AG08396 (cell line): ENCODE measurements at places on chromosomes 16 and 17.

DNA sequence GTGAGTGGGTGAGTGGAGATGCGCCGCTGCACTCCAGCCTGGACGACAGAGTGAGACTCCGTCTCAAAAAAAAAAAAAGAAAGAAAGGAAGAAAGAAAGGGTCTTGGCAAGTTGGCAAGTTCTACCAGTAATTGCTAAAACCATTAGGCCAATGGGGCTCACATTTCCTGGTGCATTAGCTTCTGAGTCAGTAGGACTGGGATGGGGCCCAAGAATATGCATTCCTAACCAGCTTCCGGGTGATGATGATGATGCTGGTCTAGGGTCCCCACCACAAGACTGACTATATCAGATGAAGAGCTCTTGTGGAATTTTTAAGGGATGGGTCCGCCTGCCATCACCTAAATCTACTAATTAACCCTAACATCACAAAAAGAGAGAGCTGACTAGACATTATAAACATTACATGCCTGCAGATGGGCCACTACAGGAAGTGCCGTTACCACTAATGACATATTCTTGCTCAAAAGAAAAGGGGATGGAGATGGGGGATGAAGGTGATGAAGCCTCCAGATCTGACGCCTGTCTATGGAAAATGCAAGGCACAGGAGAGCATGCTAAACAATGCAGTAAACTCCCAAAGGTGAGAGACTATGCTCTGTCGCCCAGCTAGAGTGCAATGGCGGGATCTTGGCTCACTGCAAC lies 13.1 kb downstream of the MYH11 start:
- DNase-seq = peak; percentile 35

GRCh38 chr17:29929533-29930408 lies at the start of gene SSH2:
TSS of gene SSH2 (minus strand) at chr17:29930228. CDS start at chr17:29930000, 228 bp downstream.
- DNase-seq = peak; percentile 90

DNA sequence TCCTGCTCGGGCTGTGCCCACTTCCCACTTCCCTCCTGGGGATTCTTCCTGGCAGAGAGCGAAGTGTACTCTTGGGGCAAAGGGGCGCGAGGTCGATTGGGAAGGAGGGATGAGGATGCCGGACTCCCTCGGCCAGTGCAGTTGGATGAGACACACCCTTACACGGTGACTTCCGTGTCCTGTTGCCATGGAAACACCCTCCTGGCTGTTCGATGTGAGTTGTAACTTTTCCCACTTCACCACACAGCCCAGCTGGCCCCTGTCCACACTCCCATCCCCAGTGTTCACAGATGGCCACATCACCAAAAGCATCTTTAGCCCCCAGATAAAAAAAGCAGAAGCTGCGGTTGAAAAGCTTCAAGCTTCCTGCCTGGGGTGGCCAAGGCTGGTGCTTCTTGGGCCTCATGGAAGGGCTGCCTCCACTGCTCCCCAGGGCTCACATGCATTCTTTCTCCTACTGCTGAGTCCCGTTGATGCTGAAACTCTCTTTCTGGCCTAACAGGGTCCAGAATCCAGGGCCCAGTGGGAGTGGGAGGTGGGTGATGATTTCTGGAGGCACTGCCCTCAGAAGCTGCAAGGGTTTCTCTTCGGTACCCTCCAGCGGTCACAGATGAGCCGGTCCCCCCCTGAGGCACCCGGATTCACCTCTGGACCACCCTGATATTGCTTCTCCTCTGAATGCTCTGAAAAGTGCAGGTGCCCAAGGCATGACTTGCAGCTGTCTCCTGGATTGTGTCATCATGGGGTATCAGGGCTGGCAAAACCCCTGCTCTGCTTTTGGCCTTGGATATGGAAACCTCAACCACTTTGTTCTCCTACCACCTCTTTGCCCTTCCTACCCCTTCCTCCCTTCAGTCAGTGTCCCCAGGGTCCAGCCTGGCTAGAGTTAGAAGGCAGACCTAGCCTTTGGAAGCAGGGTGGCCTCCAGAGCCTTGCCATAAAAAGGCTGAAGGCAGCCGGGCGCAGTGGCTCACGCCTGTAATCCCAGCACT lies 2.2 kb upstream of the TRAF4 start:
- no peak for DNase-seq

DNA sequence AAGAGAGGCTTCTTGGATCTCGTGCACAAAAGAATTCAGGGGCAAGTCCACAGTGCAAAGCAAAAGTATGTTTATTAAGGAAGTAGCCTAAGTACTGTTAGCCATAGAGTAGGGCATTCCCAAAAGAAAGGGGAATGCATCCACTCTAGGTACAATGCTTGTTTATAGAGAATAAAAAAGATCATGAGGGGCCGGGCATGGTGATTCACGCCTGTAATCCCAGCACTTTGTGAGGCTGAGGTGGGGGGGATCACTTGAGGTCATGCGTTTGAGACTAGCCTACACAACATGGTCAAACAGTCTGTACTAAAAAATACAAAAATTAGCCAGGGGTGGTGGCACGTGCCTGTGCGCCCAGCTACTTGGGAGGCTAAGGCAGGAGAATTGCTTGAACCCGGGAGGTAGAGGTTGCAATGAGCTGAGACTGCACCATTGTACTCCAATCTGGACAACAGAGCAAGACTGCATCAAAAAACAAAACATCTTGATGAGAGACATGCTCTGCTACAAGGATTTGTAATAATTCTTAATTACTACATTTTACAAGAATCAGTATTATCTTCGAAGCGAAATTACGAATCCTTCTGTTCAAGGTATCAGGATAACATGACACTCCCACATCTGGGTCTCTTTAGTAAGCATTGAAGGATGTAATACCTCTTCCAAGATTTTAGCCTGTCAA lies 191.6 kb downstream of the CPPED1 start:
- DNase-seq = no peak

- no peak for DNase-seq
Observed at GRCh38 chr17:65698381-65699061, 137.1 kb upstream of the AXIN2 start.

DNA sequence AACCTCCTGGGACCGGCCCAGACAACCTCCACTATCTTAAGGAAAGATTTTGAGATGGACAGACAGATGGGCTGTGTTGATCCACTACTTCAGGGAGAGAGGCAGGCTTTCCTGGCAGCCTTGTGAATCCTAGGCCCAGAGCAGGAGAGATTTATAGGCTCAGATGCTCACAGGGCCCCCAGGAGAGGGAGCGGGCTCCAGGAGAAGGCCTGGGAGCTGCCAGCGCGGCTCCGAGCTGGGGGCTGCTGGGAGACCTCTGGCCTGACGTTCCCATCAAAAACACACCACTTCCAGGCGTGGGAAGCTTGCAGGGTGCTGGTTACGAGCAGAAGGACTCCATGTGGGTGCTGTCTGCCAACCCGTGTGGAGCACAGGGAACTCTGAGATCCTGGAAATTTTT lies 53.2 kb downstream of the MYH11 start:
- DNase-seq = no peak

DNA sequence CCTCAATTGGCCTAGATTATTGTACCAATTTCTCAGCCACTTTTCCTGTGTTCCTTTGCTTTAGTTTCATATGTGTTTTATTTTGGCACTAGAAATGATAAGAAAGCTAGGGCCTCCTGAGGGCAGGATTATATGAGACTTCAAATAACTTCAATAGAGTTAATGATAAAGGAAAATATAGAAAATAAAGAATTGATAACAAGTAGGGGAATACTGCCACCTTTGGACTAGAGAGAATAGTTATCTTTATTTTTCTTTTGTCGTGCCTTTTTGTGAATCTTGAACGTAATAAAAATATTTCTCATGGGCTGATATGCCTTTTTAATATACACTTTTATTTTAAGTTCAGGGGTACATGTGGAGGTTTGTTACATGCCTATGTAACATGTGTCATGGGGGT lies 29.3 kb upstream of the RBL2 start:
- DNase-seq = no peak

GRCh38 chr17:78789149-78789662 lies 7.1 kb upstream of the CYTH1 start:
- no peak for DNase-seq

- DNase-seq = no peak
Observed at GRCh38 chr17:77217566-77217965, 76.8 kb downstream of the SEC14L1 start.

GRCh38 chr16:82470016-82470415 lies 156.8 kb upstream of the CDH13 start:
- no peak for DNase-seq

DNA sequence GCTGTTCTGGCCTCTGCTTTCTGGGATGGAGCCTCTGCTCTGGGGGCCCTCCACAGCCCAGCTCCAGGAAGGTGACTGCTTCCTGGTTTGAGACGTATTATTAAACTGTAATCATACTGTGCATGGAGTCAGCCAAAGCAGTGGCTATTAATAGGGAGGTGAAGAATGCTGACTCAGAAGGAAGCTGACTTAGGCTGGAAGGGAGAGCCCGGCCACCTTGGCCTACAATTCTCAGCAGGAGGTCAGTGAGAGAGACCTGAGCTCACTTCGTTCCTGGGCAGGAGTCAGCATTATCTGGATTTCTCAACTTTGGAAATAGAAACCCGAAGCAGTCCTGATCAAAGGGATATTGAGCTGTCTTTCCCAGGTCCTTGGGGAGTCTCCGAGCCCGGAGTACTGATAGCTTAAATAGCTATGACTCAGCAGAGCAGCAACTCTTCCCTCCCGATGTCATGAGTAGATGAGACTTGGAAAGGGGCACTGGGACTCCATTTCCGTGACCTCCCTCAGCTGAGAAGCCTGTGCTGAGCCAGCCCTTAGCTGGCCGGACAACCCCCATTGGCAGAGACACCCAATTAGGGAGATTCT lies 91.8 kb downstream of the YPEL2 start:
- no peak for DNase-seq

DNA sequence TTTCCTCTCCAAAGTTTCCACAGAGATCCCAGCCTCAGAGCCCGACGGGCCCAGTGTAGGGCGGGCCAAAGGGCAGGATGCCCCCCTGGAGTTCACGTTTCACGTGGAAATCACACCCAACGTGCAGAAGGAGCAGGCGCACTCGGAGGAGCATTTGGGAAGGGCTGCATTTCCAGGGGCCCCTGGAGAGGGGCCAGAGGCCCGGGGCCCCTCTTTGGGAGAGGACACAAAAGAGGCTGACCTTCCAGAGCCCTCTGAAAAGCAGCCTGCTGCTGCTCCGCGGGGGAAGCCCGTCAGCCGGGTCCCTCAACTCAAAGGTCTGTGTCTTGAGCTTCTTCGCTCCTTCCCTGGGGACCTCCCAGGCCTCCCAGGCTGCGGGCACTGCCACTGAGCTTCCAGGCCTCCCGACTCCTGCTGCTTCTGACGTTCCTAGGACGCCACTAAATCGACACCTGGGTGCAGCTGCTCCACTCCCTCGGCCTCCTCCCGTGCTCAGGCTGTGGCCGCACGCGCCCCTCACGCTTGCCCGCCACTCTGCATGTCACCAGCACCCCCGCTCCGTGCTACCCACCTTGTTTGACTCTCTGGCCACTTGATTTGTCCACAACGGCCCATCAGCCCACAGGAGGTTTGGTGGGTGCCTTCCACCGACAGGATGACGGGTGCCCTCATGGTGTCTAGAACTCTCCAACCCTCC lies 15.3 kb upstream of the STH start:
- DNase-seq = no peak

- DNase-seq = no peak
Observed at GRCh38 chr17:67830440-67830839, 5.1 kb downstream of the BPTF start.

DNA sequence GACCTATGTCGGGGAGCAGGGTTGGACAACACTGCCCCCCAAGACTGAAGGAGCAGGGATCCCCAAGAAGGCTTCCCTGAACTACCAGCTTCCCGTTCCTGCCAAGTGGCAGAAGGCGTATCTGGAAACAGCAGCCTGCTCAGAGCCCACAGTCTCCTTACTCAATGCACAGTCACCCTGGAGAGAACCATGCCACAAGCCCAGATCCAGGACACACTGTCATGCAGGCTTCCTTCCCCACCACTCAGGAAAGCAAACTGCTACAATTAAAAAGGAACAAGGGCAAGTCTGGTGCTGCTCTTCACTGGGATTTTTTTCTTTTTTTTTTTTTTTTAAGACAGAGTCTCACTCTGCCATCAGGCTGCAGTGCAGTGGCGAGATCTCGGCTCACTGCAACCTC lies 8.2 kb downstream of the WDR45B start:
- no peak for DNase-seq

- DNase-seq = no peak
Observed at GRCh38 chr17:35147375-35147905, at the start of gene UNC45B. TSS of gene UNC45B (plus strand) at chr17:35147817. CDS start at chr17:35148264, 447 bp downstream.

- DNase-seq = no peak
Observed at GRCh38 chr17:61538480-61538879, 52.5 kb downstream of the NACA2 start.

GRCh38 chr17:33983824-33984574 lies 271.1 kb upstream of the CCL2 start:
- no peak for DNase-seq

GRCh38 chr16:82298472-82298871 lies 128.4 kb upstream of the MPHOSPH6 start:
- no peak for DNase-seq

- peak; percentile 16 for DNase-seq
Observed at GRCh38 chr17:9465210-9465921, 110.3 kb downstream of the STX8 start.

DNA sequence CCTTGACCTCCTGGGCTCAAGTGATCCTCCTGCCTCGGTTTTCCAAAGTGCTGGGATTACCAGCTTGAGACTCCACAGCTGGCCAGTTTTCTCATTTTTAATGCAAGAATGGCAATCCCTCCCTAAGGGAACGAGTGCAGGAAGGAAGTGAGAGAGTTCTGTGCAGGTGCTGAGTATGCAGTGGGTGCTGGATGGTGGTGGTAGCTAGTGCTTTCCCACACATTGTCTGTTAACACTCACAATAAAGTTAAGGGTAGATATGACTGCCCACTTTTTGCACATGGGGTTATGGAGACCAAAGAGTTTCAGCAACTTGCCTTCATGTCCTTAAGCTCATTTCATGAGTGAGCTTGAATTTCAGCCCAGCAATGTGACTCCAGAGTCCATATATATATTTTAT lies 18.5 kb downstream of the RGS9 start:
- no peak for DNase-seq

GRCh38 chr16:35187665-35188225 lies 1728.3 kb downstream of the TP53TG3F start:
- no peak for DNase-seq

DNA sequence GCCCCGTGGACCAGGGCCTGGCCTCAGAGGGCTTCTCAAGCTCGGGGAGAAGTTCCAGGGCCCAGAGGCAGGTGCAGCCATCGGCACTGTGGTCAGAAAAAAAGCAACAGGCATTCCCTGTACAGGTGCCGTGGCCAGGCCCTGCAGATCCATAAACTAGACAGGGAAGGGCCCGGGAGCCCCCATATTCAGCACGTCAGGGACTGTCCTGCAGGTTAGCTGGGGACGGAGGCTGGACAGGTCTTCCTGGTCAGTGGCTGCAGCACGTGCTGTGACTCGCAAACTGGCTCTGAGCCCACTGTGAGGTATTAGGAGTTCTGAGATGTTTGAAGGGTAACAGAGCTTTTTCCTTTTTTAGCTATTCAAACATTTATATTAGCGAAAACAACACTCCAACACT lies 15.0 kb upstream of the C16orf95 start:
- DNase-seq = peak; percentile 54

GRCh38 chr17:51059781-51060180 lies 60.9 kb downstream of the SPAG9 start:
- peak; percentile 15 for DNase-seq
